Bronchial smooth muscle cell (primary cell): ENCODE measurements at places on chromosomes 3 and 15. TPM values are rescaled to one million over a fixed set of nuclear protein-coding genes. Genes with fewer than 3 reads are reported as not detected.

The CIB2 gene
- 1.1 and 1.8 TPM in 2 replicates for total RNA-seq

The FOXB1 gene
- not detected in 2 replicates for total RNA-seq

The C3orf70 gene
- 0.16 and 0.34 TPM in 2 replicates for total RNA-seq

The LNP1 gene
- 3.9 and 4.6 TPM in 2 replicates for total RNA-seq

The KATNBL1 gene
- total RNA-seq: 17.3 and 24.9 TPM in 2 replicates

The RGMA gene
- 1.1 and 1.9 TPM in 2 replicates for total RNA-seq
